Colonic mucosa (tissue), 4 donors: ENCODE measurements at places on chromosomes 2 and 18.
A peak's percentile ranks its signal among the peaks of the same experiment; 100 is the strongest.

GRCh38 chr2:145845207-145845894 lies 1325.4 kb upstream of the ZEB2 start:
- no peak for DNase-seq

DNA sequence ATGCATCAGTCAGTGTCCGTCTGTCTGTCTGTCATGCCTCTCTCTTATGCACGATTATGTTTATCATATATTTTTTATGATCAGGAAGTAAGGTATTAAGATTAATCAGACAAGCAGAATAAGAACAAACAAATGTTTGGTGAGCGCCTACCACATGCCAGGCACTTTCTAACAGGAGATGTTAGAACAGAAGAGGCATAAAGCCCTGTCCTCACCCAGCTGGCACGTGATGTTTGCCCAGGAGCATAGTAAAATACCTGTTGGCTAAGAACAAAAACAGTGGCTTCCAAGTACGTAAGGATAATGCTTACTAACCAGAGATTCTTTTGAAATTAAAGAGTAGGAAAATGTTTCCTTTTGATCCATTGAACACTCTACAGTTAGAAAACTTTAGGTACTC lies 380.2 kb upstream of the RAB12 start:
- DNase-seq: no peak

GRCh38 chr18:74819433-74820059 lies 221.9 kb downstream of the ZNF407 start:
- no peak for DNase-seq

GRCh38 chr18:35818353-35818667 lies 154.2 kb upstream of the RMP24 start:
- DNase-seq: no peak

DNA sequence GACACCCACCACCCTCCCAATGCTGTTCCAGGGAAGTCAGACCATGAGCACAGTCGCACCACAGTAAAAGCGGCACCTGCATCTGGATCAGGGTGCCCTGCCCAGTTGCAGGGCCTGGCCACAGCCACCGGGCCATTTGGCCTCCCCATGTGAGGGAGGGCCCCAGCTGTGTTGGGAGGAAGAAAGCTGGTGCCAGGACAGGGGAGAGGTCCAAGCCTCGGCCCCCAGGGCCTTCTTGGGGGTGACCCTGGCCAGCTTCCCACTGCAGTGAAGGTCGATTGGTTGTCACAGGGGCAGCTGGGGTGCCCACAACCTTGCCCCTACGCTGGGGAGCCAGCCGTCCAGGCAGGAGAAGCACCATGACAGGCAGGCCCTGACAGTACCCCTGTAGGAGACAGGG lies 183.2 kb upstream of the RAB6C start:
- peak; percentile 10 for DNase-seq

DNA sequence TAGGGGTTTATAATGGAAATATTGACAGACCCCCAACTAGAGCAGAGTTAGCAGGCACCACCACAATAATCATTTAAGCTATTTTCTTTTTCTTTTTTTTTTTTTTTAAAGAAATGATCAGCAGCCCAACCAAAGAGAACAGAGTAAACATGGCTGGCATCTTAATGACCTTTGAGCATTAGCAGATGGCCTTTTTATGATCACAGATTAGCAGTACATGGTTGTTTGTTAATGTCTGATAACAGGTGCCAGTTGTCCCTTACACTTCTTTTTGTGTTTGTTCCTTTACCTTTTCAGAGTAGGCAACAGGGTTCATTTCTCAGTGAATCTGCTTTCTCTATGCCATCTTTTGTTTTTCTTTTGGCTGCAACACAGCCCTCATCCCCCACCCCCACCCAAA lies 747.0 kb downstream of the BCL11A start:
- DNase-seq: no peak

- no peak for DNase-seq
These were observed 108.6 kb downstream of the MAP4K4 start for GRCh38 chr2:101806123-101806522.

DNA sequence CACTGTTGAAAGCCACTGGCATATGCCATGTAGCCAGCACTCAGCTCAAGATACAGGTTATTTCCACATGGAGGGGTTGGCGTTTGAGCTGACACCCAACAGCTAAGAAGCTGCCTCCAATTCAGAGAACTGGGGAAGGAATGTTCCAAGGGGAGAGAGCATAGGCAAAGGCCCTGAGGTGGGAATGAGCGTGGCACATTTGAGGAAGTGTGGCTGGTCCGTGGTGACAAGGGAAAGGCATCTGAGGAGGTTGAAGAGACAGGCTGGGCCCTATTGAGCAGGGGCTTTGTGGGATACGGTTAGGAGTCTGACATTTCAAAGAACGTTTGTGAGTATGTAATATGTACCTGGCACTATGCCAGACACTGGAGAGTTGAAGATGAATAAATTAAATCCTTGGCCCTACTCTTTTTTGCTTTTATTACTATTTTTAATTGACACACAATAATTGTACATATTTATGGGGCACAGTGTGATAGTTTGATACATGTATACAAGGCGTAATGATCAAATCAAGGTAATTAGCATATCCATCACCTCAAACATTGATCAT lies 27.6 kb upstream of the TMBIM1 start:
- no peak for DNase-seq

- DNase-seq: no peak
These were observed 27.7 kb downstream of the SNORC start for GRCh38 chr2:232897598-232898408.

- peak; percentile 60 for DNase-seq
These were observed 3.7 kb upstream of the SPR start for GRCh38 chr2:72883356-72883962.

DNA sequence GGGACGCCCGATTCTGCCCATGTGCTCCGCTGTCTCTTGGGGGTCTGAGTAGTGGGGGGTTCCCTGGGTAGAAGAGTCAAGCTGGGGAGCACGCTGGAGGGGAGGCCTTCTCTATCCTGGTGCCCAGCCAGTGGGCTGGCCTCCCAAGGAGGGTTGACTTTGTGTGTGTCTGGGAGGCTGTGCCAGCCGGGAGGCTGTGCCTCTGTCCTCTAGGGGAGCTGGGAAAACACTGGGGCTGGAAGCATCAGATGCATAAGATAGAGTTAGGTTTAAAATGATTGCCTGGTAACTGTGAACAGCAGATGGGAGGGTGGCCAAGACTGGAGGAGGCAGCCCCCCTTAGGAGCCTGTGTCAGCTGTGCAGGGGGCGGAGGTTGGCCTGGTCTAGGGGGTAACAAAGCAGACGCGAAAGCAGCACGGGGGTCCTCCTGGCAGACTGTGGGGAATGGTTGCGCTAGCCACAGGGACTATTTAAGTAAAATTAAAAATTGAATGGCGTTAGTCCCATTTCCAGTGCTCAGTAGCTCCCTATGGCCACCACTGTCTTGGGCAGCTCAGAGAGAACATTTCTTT lies 1.3 kb downstream of the ING5 start:
- no peak for DNase-seq

DNA sequence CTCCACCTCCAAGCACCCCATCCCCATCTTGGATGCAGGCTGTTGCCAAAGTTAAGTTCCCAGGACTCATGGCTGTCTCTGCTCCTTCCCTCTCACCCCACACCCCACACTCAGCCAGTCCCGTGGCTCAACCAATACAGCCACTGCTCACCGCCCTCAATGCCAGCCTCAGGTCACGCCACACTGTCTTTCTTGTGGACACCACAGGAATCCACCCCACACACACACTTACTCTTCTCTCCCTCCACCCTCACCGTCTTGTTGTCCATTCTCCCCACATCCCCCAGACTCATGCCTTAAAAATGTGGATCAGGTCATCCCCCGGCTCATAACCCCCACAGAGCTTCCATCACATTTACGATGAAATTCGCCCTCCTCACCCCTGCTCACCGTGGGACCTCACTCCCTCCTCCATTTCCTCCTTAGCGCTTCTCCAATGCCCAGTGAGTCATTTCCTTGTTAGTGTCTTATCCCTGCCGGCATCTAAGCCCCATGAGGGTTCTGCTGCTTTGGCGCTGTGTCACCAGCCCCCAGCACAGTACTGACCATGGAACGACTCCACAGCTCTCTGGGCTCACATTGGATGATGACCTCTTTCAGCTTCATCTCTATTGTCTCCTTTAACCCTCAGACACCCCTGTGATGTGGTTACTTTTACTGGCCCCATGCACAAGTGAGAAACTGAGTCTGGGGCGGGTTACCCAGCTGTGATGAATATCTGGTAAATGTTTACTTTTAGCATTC lies 13.8 kb downstream of the MLPH start:
- no peak for DNase-seq

DNA sequence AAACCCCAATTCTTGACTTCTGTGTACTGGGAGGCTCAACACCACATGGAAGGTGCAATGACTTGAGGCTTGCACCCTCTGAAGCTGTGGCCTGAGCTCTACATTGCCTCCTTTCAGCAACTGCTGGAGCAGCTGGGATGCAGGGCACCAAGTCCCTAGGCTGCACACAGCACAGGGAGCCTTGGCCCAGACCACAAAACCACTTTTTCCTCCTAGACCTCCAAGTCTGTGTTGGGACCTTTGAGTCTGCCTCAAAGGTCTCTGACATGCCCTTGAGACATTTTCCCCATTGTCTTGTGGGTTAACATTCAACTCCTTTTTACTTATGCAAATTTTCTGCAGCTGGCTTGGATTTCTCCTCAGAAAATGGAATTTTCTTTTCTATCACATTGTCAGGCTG lies 62.6 kb upstream of the KCNE4 start:
- DNase-seq: no peak

GRCh38 chr2:180208841-180209240 lies 201.7 kb upstream of the CWC22 start:
- DNase-seq: no peak

DNA sequence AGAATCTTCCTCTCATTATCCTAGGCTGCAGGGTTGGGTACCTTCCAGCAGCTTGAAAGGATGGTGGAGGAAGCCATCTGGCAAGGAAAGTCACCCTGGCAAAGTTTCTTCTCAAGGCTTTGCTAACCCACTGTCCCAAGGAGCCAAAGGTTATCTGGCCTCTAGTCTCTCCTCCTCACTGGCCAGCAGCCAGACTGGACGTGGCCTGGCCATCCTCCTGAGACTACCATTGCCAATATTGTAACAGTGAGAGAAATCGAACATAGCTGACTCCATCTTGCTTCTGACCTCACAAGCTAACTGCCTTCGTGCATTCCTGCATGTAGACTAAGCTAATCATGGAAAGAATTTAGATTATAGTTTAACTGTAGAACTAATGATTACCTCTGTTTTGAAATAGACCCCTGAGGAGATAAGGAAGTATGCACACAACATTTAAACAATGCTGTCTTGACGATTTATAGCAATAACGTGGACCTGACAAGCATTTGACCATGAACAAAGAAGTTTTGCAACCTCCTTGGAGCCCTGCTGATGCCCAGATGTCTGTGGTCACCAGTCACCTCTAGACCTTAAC lies 7.8 kb upstream of the ANXA4 start:
- DNase-seq: no peak

- DNase-seq: peak; percentile 49
These were observed 261.6 kb downstream of the ASXL3 start for GRCh38 chr18:33839452-33840211.
